ENCODE measurements at places on chromosomes 2 and 18.

DNA sequence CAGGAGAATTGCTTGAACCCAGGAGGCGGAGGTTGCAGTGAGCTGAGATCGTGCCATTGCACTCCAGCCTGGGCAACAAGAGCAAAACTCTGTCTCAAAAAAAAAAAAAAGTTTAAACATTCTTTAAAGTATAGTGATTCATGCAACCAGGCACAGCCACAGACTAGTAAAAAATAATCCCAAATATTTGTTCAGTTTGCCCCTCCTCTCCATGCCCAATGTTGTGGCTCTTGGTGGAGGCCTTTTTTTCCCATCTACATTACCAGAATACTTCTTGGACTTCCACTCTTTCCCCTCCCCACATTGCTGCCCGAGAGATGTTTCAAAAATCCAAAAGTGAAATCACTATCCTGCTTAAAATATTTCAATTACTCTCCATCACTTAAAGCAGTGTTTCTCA, 5.1 kb upstream of the MALT1 start:
- DNase-seq: no peak

GRCh38 chr2:227804975-227805374, 8.7 kb upstream of the CCL20 start:
- DNase-seq: no peak

- DNase-seq: no peak
Measured at GRCh38 chr2:67579806-67580205, 182.7 kb downstream of the ETAA1 start.

GRCh38 chr18:11021477-11021876, 127.9 kb downstream of the PIEZO2 start:
- DNase-seq: no peak

DNA sequence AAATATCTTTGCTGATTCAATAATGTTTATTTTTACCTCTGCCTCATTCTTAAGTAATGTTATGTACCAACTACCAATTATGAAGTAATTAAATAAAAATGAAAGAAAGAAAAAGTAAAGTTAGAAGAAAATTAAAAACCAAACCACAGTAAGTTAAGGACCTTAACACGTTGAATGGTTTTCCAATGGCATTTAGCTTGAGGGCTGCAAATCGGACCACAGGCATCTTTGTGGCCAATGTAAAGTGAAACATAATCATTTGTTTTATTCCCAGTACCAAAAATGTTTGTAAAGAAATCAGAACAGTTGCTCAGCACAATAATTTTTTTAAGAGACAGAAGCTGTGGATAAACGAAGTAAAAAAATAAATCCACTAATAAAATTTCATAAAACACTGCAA, 1455.5 kb upstream of the ZEB2 start:
- no peak for DNase-seq

DNA sequence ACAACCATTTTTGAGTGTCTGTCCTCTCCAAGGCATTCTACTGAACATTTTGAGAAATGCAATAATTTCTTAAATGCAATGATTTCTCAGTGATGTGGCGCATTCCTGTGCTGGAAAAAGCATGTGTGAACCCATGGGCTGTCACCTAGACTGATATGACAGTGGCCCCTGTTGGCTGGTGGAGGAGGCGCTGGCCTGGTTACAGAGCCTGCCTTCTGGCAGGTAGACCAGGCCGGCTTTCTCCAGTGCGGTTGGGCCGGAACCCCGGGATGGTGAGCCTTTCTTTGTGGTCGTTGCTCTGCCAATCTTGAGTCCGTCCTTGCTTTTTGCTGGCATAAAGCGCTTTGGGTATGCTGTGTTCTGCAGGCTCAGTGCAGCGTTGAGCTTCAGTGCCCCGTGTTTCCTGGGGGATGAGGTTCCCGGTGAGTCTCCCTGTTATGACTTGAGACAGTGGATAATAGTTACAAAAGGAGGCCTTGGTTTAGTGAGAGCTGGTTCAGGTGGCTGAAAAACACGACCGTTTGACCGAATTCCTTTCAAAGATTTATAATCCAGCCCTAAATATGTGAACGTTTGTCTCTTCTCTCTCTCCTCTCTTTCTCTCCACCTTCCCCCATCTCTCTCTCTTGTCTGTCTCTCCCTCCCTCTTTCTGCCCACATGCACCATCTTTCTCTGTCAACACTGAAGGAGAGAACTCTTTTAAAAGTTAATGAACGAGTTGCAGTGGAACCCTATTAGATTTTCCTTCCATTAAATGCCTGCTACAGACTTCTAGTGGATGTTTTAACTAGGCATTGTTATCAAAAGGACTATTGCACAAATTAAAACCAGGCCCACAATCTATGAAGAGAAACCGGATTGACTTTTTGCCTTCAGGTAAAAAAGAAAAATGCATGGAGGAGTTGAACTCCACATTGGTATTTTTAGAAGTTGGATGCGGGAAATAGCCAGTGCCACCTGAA, 34.0 kb downstream of the TSHZ1 start:
- DNase-seq: no peak

DNA sequence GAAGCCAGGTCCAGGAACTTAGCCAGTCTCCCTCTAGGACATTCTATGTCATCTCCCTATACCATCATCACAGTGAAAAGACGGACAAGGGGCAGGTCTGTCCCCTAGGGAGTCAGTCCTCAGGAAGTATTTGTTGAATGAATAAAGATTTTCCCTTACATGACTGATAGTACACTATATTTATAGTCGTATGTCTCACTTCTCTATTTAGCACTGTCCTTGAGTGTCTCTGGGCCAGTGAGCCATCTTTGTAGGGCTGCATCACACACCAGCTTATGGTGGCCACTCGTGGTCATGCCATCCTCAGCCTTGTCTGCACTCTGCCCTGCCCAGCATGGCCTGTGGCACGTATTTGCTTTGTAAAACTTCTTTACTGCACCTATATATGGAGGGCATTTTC, 25.8 kb downstream of the PTPN18 start:
- no peak for DNase-seq

DNA sequence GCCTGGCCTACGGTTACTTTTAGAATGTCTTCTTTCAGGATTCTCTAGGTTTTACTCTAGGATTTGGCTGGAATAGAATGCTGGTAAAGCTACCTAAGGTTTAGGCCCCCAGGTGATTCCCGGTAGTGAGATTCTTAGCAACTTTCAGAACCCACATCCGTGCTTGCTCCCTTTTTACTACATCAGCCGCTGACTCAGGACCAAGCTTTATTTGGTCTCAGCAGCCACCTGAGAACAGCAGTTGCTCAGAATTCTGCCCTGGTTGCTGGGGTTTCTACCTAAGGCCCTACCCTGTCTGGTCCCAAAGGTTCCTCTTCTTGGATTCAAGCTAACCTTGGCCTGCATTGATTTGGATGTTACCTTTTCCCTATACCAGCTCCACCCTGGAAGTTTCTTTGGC, 36.1 kb upstream of the NDUFV2 start:
- no peak for DNase-seq

GRCh38 chr2:20657522-20658235, 6.8 kb upstream of the HS1BP3 start:
- no peak for DNase-seq

- no peak for DNase-seq
Measured at GRCh38 chr18:73626859-73627258, 520.8 kb downstream of the FBXO15 start.

GRCh38 chr2:85886590-85886989, 2.2 kb downstream of the ST3GAL5 start:
- DNase-seq: no peak

- DNase-seq: no peak
Measured at GRCh38 chr2:137638932-137639331, 325.3 kb upstream of the HNMT start.

GRCh38 chr18:55419132-55419946, 168.7 kb downstream of the TCF4 start:
- no peak for DNase-seq

DNA sequence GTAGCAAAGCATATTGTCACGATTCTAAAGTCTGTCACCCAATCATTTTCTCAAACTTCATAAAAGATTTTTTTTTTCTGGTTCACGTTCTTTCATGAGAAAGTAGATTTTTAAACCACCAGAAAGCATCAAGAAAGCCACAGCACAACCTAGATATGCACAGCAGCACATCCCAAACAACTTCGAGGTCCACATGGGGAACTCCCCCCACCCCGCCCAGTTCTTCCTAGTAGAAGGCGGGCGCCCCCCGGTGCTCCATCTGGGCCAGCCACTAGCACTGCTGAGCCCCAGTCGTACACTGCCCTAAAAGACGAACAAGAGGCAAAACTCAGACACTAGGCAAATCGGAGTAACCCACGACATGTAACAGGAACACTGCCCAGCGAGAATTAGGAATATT, 15.5 kb downstream of the HDLBP start:
- DNase-seq: no peak

DNA sequence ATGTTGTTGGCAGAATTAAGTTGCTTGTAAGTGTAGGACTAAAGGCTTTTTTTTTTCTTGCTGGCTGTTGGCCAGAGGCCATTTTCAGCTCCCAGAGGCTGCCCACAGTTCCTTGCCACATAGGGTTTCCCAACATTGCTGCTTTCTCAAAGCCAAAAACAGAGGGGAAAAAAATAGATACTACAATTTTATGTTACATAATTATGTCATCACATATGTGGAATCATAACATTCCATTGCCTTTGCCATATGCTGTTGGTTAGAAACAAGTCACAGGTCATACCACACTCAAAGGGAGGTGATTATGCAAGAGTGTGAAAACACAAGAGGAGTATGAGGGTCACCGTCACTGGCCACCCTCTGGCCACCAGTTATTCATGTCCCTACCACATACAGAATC, 154.5 kb downstream of the RTN4 start:
- DNase-seq: no peak

DNA sequence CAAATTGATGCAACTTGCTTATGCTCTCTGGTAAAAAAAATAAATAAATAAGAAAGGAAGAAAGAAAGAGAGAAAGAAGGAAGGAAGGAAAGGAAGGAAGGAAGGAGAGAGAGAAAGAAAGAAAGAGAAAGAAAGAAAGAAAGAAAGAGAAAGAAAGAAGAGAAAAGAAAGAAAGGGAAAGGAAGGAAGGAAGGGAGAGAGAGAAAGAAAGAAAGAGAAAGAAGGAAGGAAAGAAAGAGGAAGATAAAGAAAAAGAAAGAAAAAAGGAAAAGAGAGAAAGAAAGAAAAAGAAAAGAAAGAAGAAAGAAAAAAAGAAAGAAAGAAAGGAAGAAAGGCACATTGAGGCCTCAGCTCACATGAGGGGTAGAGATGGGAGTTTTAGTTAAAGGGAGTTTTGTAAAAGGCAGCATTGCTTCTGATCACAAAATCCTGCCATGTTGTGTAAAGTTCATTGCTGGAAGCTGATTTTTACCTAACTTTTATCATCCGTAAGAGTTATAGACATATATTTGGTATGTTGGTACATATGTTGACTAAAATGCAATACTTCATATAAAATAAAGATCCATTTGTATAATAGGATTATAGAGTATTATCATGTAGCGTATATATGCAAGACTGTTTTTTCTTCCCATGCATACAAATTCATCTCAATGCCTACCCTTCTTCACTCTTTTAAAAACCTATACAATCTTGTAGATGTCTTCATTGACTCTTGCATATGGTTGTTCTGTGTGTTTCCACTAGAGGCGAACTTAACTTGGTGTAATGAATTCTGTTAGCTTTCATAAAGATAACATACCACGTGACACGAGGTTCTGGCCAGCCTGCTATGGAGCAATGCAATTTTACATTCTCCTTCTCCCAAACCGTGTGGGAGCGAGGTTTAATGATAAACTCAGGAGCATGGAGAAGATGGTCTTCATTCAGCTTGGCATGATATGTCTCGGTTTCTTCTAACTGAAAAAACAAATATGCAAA, 32.8 kb downstream of the MYOM1 start:
- peak; percentile 31 for DNase-seq

- DNase-seq: no peak
Measured at GRCh38 chr2:221581986-221582385, 9.9 kb upstream of the EPHA4 start.

GRCh38 chr2:10372862-10373240, 70.1 kb downstream of the HPCAL1 start:
- DNase-seq: no peak

- DNase-seq: peak; percentile 64
Measured at GRCh38 chr2:195613922-195614321, 43.1 kb upstream of the SLC39A10 start.

- no peak for DNase-seq
Measured at GRCh38 chr2:55169359-55169758, 62.7 kb downstream of the CLHC1 start.

- DNase-seq: no peak
Measured at GRCh38 chr2:60446413-60447267, 106.8 kb downstream of the BCL11A start.

DNA sequence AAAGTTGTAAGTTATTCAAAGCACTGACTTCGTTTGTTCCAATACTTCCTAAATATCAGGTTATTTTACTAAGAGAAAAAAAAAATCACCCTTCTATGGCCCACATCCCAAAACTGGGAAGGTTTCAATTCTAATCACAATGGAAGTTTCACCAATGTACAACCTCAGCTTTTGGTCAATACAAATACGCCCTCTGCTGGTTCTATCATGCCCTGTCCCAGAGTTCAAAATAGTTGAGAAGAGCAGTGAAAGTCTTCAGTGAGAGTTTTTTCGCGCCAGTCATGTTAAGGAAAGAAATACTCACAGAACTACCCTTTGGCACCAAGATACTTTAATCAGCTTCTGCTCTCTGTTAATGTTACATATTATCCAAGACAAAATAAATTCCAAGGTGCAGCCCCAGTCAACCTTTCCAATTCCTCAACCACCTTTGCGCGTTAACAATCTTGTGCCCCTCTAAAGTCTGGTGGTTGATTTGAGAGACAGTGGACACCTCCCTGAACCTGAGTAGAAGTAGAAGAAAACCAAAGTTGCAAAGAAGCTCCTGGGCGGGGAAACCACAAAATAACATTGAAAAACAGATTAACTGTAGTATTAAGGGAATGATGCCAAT, 59.9 kb downstream of the SUMO1 start:
- DNase-seq: peak; percentile 68

DNA sequence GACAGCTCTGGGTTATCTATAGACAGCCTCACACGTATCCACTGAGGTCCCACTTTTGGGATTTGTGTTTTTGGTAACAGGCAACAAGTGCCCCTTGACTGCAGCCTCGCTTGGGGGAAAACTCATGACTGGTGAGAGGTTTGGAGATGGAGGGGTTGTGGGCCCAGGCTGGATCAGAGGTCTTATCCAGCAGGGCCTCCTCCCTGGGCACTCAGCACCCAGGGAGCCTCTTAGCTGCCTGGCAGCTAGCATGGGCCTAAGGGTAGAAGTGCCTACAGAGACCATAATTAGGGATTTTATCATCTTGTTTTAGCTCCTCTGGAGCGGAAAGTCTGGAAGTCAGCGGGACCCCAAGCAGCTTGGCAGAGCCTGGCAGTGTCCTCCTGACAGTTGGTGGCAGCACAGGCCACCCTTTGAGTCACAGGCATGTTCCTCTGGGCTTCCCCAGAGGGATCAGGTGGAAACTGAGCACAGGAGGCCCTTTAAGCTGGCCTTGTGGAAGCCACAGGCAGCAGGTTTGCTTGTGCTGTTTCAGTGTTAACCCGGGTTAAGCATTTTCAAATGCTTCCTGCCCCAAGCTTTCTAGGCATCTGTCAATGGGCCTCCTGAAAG, 143.1 kb downstream of the KCTD1 start:
- DNase-seq: no peak

- no peak for DNase-seq
Measured at GRCh38 chr2:118122594-118123281, 34.5 kb downstream of the INSIG2 start.
